Naive thymus-derived CD8-positive, alpha-beta T cell (primary cell): ENCODE measurements at places on chromosomes 13 and 19. TPM values are rescaled to one million over a fixed set of nuclear protein-coding genes. Genes with fewer than 3 reads are reported as not detected.

DNA sequence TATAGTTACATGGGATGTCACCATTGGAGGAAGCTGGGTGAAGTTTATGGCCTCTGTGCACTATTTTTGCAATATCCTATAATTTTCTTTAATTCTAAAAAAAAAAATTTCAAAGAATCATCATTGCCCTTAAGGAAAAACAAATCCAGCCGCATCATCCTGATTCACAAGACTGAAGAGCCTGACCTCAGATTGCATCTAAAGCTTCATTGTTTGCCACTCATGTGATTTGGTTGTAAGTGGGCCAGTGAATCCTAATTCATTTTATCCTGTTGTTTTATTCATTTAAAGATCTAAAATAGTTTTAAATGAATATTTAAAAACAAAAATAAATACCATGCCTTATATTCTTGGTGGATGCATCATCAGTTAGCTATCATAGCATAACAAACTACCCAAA is 504.5 kb downstream of the TBC1D4 start:
- H3K36me3 ChIP-seq: no peaks in the 10 kb centered on the region
- no peak for DNase-seq
- H3K27me3 ChIP-seq: peaks cover 8% of the 10 kb centered on the region
- H3K27ac ChIP-seq: no peak overlapping the region

- DNase-seq: no peak
- H3K27ac ChIP-seq: no peak overlapping the region
- no peaks in the 10 kb centered on the region for H3K27me3 ChIP-seq
- H3K4me1 ChIP-seq: no peaks in the 10 kb centered on the region
Measured at GRCh38 chr13:86729206-86729605, 930.0 kb upstream of the SLITRK6 start.

Gene SIGLEC7
- not detected for total RNA-seq

GRCh38 chr13:21548577-21548976 is 55.4 kb downstream of the MICU2 start:
- no peak overlapping the region for H3K4me3 ChIP-seq
- H3K27ac ChIP-seq: no peak overlapping the region
- no peak for DNase-seq
- no peaks in the 10 kb centered on the region for H3K27me3 ChIP-seq
- H3K36me3 ChIP-seq: peaks cover 49% of the 10 kb centered on the region
- H3K4me1 ChIP-seq: peaks cover 20% of the 10 kb centered on the region

DNA sequence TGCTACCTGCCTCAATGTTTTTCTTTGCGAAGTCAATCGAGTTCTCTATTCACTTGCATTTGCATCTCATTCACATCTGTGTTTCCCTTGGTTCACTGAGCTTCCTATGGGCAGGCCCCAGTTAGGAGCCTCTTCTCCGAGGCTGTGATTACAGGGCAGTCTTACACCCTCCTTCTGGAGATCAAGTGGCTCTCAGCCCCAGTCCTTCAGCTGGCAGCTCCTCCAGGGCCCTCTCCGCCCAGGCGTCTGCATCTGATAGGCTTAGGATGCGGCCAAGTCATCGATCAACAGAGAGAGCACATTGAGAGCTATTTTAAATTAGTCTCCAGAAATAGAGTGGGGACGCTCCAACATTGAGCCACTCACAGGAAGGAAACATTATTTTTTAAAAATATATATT is 44.2 kb downstream of the MBNL2 start:
- DNase-seq: no peak
- peaks cover 34% of the 10 kb centered on the region for H3K4me1 ChIP-seq
- H3K27me3 ChIP-seq: no peaks in the 10 kb centered on the region
- no peak overlapping the region for H3K4me3 ChIP-seq
- H3K36me3 ChIP-seq: peaks cover 11% of the 10 kb centered on the region

Gene C5AR2
- 0.29 TPM for total RNA-seq

DNA sequence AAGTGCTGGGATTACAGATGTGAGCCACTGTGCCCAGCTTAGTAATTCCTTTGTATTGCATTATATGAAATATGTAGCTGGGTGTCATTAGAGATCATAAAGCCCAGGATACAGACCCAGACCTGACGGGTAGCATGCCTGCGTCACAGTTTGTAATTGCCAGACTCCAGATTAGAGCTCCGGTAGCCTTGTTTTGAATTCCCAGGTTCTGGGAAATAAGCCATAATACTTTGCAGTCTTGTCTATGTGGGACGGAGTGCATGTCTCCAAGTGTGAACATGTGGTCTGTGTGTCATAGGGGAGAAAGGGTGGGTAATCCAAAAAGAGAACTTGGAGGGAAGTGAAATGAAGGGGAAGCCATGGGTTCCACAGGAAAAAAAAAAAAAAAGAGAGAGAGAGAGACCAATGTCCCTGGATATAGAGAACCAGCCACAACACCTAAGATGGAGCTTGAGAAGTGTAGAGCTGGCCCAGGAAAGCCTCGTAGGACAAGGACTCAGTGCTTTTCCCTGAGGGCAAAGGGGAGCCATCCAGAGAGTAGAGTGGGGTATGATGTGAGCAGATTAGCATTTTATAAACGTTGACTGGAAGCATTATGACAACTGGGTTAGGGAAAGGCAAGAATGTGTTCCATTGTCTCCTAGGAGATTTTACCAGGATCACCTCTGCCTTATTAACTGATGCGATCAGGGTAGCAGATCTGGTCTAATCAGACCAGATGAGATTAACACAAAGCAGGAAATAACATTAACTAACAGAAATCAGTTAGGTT is 2.6 kb downstream of the ZSCAN4 start:
- peaks cover 22% of the 10 kb centered on the region for H3K27me3 ChIP-seq
- no peaks in the 10 kb centered on the region for H3K4me1 ChIP-seq
- DNase-seq: no peak
- no peak overlapping the region for H3K4me3 ChIP-seq
- H3K27ac ChIP-seq: no peak overlapping the region
- peaks cover 4% of the 10 kb centered on the region for H3K36me3 ChIP-seq

Gene IL11
- total RNA-seq: 0.21 TPM

DNA sequence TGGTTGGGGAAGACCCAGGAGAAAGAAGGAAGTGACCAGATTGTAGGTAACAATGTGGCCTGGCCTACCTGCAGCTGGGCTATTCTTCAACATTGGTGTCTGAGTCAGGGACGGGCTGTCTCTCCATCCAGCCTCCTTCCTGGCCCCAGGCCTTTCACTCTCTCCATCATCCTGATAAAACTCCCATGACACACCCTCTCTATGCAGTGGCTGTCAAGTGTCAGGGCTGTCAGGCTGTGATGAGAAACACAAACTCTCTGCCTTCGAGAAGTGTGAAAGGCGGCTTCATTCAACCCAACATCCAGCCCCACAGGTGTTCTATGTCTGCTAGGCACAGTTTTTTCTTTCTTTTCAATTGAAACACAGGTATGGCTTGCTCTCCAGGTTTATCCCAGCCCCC is 153.3 kb upstream of the VSTM2B start:
- no peak overlapping the region for H3K27ac ChIP-seq
- peaks cover 32% of the 10 kb centered on the region for H3K27me3 ChIP-seq
- DNase-seq: no peak
- H3K36me3 ChIP-seq: no peaks in the 10 kb centered on the region
- peaks cover 2% of the 10 kb centered on the region for H3K4me1 ChIP-seq
- H3K4me3 ChIP-seq: no peak overlapping the region

GRCh38 chr13:30862707-30863106 is 43.4 kb upstream of the MEDAG start:
- no peak for DNase-seq
- H3K4me3 ChIP-seq: no peak overlapping the region
- H3K4me1 ChIP-seq: peaks cover 4% of the 10 kb centered on the region
- H3K36me3 ChIP-seq: no peaks in the 10 kb centered on the region

GRCh38 chr13:65926750-65927171 is 1303.4 kb downstream of the PCDH9 start:
- H3K27ac ChIP-seq: no peak overlapping the region
- no peak overlapping the region for H3K4me3 ChIP-seq
- DNase-seq: no peak
- H3K4me1 ChIP-seq: no peaks in the 10 kb centered on the region
- H3K36me3 ChIP-seq: no peaks in the 10 kb centered on the region

- DNase-seq: no peak
- H3K27ac ChIP-seq: no peak overlapping the region
- no peaks in the 10 kb centered on the region for H3K27me3 ChIP-seq
- peak overlapping the region; percentile 86 for H3K4me3 ChIP-seq
Measured at GRCh38 chr13:49110913-49111170, 109.3 kb upstream of the MLNR start.

- peaks cover 64% of the 10 kb centered on the region for H3K4me1 ChIP-seq
- H3K27me3 ChIP-seq: no peaks in the 10 kb centered on the region
- peak overlapping the region; percentile 62 for H3K27ac ChIP-seq
- peak overlapping the region; percentile 7 for H3K4me3 ChIP-seq
Measured at GRCh38 chr13:73228546-73228945, 169.7 kb downstream of the KLF5 start.

DNA sequence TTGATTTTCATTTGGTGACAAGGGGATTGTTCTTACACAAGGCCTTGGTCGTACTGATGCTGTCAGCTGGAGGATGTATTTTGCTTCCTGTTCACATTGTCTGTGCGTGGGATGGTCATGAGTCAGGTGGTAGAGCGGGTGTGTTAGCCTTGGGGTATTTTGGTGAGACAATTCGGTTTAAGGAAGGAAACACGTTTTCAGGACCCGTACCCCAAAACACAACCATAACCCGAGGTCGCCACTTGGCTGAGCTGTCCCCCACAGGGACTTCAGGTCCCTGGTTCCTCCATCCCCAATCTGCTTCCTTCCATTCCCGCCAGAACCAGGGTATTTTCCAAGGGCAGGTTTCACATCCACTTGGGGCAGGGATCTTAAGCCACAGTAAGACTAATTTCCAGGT is 15.0 kb downstream of the MYO9B start:
- peak overlapping the region; percentile 3 for H3K4me3 ChIP-seq
- no peaks in the 10 kb centered on the region for H3K27me3 ChIP-seq
- peaks cover 36% of the 10 kb centered on the region for H3K36me3 ChIP-seq
- no peak for DNase-seq

DNA sequence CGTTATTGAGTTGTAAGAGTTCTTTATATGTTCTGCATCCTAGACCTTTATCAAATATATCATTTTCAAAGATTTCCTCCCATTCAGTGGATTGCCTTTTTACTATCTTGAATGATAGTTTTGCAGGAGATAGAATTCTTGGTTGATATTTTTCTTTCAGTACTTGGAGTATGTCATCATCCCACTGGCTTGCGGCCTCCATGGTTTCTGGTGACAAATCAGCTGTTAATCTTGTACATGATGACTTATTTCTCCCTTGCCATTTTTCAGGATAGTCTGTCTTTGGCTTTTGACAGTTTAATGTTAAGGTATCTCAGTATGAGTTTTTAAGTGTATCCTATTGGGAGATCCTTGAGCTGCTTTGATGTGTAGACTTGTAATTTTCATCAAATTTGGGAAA is 8.5 kb downstream of the ZNF557 start:
- no peak for DNase-seq
- no peak overlapping the region for H3K27ac ChIP-seq
- H3K4me3 ChIP-seq: no peak overlapping the region
- peaks cover 6% of the 10 kb centered on the region for H3K4me1 ChIP-seq

- H3K4me1 ChIP-seq: peaks cover 4% of the 10 kb centered on the region
- H3K36me3 ChIP-seq: no peaks in the 10 kb centered on the region
- no peak overlapping the region for H3K27ac ChIP-seq
- DNase-seq: no peak
- no peaks in the 10 kb centered on the region for H3K27me3 ChIP-seq
Measured at GRCh38 chr19:10712045-10712444, 5.8 kb upstream of the DNM2 start.

GRCh38 chr19:41321204-41321599 is 11.2 kb downstream of the CCDC97 start:
- peaks cover 53% of the 10 kb centered on the region for H3K4me1 ChIP-seq
- peaks cover 58% of the 10 kb centered on the region for H3K36me3 ChIP-seq
- no peak overlapping the region for H3K4me3 ChIP-seq
- DNase-seq: no peak
- no peaks in the 10 kb centered on the region for H3K27me3 ChIP-seq

Gene MLNR
- not detected for total RNA-seq

- H3K36me3 ChIP-seq: peaks cover 4% of the 10 kb centered on the region
- H3K27ac ChIP-seq: no peak overlapping the region
- DNase-seq: no peak
- no peaks in the 10 kb centered on the region for H3K27me3 ChIP-seq
- H3K4me3 ChIP-seq: no peak overlapping the region
- H3K4me1 ChIP-seq: peaks cover 2% of the 10 kb centered on the region
Measured at GRCh38 chr19:39420769-39421168, 8.3 kb downstream of the PLEKHG2 start.

- DNase-seq: no peak
- H3K27ac ChIP-seq: peak overlapping the region; percentile 23
- H3K27me3 ChIP-seq: no peaks in the 10 kb centered on the region
- H3K4me1 ChIP-seq: peaks cover 49% of the 10 kb centered on the region
Measured at GRCh38 chr13:97238432-97238831, 16.3 kb downstream of the MBNL2 start.

Gene CYP4F2
- total RNA-seq: not detected

GRCh38 chr13:30824651-30825050 is 81.4 kb upstream of the MEDAG start:
- H3K36me3 ChIP-seq: no peaks in the 10 kb centered on the region
- H3K4me1 ChIP-seq: no peaks in the 10 kb centered on the region
- H3K4me3 ChIP-seq: no peak overlapping the region

DNA sequence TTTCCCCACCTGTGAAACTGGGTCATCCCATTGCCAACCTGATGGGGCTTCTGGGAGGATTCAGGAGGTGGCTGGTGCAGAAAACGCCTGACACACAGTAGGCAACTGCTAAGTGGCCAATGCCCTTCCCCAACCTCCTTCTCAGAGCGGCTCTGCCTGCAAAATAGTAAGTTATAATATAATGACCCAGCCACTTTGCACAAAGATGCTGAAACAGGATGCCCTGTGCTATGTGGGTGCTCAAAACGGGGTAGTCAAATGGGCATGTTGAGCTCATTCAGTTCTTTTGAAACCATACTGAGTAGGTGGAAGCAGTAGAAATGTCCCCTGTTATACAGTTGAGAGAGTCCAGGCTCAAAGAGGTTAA is 507 bp downstream of the MARCHF2 start:
- H3K27ac ChIP-seq: no peak overlapping the region
- DNase-seq: no peak
- peaks cover under 1% of the 10 kb centered on the region for H3K36me3 ChIP-seq
- no peaks in the 10 kb centered on the region for H3K27me3 ChIP-seq
- peak overlapping the region; percentile 71 for H3K4me3 ChIP-seq
- peaks cover 19% of the 10 kb centered on the region for H3K4me1 ChIP-seq
